ENCODE measurements at places on chromosomes 1 and 21.

- no peak for DNase-seq
These were observed 1092.7 kb downstream of the PLA2G4A start for GRCh38 chr1:187921426-187921825.

DNA sequence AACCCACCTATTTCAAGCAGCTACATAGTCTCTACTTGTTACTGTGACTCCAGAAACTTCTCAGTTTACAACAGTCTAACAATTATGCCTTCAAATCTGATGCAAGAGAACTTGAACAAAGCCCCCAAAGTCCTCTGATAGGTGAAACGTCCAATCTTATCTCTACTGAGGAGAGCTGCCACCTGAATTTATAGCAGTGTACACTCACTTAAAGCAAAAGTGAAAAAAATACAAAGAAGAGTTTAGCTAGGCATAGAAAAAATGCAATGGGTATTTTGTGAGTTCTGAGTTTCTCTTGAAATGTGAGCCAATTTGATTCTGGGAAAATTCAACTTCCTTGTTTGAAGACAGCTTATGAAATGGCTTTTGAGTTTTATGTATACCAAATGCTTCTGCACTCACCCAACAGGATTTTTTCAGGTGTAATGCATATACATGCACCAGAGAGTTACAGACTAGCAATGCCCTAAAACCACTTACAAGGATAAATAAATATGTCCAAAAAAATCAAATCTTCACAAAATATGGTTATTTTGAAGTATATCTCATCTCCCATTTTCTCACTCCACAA lies 17.8 kb upstream of the CLIC6 start:
- no peak for DNase-seq

- DNase-seq: no peak
These were observed 50.8 kb downstream of the TGFB2 start for GRCh38 chr1:218395916-218396315.

- DNase-seq: no peak
These were observed 75.4 kb upstream of the TMPRSS2 start for GRCh38 chr21:41583274-41583790.

DNA sequence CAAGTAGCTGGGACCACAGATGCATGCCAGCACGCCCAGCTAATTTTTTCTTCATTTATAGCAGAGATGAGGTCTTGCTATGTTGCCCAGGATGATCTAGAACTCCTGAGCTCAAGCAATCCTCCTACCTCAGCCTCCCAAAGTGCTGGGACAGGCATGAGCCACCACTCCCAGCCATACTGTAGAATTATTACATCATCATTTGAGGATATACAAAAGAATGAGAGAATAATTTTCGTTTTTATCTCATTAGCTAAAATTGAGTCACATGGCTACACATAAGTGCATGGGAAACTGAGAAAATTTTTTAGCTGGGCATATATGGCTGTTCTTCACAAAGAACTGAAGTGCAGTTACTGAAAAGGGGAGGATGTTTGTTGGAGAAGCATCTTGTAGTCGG lies 21.2 kb downstream of the STXBP3 start:
- no peak for DNase-seq

GRCh38 chr21:46006547-46007491 lies 25.2 kb downstream of the COL6A1 start:
- no peak for DNase-seq

Data from activated CD4-positive, alpha-beta T cell treated with anti-CD3 and anti-CD28 coated beads, Interleukin-2, amount 50 U/mL, for 48 hours (primary cell).